ENCODE measurements at places on chromosomes 1 and 21.

DNA sequence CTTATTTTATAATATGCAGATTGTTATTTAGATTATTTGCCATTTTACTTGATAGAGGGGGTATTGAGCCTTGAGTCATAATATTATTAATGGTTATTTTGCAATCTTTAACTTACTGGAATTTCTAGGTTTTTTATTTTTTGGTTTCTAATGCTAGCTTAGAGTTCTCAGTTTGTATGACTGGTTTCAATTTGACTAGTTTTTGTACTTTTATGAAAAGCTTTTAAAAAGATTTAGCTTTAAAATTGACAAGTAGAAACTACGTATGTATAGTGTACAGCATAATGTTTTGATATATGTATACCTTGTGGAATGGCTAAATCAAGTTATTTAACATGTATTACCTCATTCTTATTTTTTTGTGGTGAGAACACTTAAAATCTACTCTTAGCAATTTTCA is 41.5 kb downstream of the CEP350 start:
- no peak for DNase-seq

DNA sequence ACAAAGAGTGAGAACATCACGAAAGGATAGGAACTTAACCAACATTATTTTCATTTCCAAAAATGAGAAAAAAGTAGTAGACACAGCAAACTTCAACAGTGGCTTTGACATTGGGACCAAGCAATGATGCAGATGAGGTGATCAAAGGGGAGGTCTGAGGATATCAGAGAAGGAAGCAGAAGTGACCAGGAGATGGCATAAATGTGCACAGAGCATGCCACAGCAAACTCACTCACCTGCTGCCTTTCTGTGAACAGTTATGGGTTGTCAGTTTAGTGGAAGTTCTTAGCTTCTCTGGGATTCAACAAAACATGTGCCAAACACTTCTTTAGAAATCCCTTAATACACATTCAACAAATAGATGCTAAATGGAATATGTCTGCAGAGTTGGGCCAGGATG is 290.1 kb downstream of the PLPP3 start:
- DNase-seq = no peak

GRCh38 chr1:158115126-158115525 is 65.6 kb upstream of the CD1D start:
- no peak for DNase-seq

DNA sequence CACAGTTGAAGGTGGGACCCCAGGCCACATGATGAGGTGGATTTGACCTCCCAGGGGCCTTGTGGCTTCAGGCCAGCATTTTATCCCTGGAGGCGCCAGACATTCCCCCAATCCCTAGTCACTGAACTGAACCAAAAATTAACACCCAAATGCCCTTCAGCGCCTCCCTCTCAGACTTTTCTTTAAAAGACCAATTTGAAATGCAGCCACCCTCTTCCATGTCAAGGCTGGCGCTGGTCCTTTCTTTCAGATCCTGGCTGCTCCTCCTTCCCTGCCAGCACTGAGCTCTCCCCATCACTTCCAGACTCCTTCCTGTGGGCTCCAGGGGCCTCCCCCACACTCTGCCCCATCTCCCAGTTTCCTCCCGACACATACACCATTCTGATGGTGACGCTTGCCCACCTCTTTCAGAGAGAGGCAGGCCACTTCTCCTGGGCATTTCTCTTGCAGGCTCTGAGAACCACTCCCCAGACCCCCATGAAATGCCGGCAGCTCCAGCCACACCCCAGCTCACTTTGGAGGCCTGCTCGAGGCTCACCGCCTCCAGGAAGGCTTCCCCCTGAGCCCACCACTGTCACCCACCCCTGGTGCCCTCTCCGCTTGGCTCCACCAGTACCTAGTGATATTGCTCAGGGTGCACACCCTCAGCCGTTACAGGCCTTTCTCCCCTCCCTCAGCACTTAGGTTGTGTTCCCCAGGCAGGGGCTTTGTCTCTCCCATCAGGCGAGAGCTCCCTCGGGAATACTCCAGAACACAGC is 27.0 kb downstream of the NAV1 start:
- DNase-seq = no peak

- peak; percentile 35 for DNase-seq
These were observed 19.2 kb upstream of the PEF1 start for GRCh38 chr1:31663622-31664452.

DNA sequence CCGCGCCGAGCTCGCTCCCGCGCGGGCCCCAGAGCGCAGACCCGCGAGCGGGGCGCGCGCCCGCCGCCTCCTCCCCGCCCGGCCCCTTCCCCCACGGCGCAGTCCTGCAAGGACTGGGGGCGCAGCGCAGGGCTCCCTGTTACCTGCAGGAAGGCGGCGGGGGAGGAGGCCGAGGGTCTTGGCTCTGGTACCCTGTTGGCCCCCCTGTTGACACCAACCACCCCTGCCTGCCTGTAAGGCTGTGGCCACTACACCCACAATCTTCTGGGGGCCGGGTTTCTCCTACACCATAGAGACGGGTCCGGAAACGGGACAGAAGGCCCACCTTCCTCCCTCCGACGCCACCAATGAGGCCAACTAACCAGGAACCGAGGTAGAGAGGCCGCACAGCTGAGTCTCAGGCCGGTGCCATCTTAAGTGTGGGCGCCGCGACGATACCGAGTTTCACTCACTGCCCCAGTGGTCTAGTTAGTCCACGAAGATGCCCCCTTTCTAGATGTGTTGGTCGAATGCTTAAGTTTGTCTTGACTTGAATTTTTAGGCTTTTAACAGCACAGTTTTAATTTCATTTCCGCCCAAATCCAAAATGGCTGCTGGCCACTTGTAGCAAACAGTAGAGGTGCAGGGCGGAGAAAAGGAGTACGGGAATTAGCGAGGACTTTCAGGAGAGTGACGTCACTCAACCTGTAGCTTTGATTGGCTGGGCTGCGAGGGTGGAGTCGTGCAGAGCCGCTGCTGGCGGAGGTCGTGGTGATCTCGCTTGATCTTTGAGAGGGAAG is at the start of gene SCYL3:
TSS of gene SCYL3 (minus strand) at position 252 of the 779 bp plus-strand sequence. CDS start 5,056 bp downstream, outside the sequence.
- peak; percentile 79 for DNase-seq

DNA sequence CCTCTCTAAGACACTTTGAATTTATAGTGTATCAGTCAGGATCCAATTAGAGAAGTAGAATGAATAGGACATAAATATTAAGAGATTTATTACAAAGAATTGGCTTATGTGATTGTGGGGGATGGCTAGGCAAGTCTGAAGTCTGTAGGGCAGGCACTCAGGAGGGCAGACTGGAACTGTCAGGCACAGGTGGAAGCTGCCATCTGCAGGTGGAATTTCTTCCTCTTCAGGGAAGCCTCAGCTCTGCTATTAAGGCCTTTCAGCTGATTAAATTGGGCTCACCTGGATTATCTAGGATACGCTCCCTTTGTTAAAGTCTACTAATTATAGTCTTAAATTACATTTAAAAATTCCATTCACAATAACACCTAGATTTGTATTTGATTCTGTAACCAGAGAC is 92.0 kb upstream of the HAO2 start:
- no peak for DNase-seq

DNA sequence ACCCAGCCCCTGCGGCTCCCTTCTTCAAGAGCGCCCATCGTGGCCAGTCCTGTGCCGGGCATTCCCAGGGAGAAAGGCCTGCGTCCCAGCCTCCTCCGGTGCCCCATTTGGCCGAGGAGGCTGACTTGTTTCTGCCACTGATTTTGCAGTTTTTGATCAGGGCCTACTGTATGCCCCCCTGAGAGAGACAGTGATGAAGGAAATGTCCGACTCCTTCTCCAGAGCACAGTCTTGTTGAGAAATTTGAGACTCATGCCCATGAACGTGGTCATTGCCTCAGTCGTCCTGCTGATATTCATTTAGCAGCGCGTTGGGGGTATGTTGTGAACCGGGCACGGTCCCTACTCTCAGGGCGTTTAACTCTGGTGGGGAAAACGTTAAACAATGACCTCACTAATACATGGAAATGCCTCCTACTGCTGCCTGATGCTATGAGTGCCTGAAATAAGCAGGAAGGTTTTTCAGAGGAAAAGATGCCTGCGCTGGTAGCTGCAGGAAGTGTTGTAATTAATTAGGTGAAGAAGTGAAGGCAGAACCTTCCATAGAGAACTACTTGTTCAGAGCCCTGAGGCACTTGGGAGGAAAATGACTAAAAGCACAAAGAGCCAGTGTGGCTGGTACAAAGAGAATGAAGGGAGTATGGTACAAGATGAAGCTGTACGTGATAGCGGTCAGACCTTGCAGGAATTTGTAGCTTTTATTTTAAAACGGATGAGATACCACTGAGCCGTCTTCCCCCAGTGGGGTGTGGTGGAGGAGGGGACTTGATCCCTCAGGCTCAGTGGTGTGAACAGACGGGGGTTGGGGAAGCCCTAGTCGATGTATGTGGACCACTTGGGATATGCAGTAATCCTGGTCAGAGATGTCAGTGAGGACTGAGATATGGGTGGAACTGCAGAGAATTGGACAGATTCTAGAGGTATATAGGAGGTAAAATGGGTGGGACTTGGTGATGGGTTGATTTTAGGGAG is 730 bp downstream of the ZCCHC17 start:
- no peak for DNase-seq

GRCh38 chr1:33143698-33144097 is 38.1 kb downstream of the TRIM62 start:
- no peak for DNase-seq

GRCh38 chr21:45513741-45514310 is 28.4 kb downstream of the SLC19A1 start:
- DNase-seq = no peak

DNA sequence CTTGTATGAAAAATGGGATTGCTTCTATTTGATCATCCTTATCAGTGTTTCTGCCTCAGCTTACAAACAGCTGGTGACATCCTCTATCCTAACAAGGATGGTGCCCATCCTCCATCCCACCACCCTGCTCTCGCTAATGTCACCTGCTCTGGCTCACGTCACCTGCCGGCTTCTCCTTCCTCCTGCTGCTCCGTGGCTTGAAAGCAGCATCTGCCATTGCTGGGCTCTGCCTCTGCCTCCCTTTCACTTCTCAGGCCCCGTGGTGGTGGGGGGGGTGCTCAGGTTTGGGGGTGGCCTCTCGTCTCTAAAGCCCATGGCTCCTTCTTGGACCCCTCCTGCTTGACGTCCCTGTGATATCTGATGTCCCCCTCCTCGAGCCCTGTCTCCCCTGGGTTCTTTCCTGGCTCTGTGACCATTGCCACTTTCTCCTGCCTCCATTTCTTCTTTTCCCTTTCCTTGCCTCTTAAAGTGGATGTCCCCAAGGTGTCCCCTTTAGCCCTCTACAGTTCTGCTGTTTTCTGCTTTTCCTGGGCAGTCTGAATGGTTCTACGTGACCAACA is 135.5 kb upstream of the ERRFI1 start:
- DNase-seq = no peak

GRCh38 chr21:31345136-31345535 is 1.1 kb upstream of the TIAM1 start:
- no peak for DNase-seq

DNA sequence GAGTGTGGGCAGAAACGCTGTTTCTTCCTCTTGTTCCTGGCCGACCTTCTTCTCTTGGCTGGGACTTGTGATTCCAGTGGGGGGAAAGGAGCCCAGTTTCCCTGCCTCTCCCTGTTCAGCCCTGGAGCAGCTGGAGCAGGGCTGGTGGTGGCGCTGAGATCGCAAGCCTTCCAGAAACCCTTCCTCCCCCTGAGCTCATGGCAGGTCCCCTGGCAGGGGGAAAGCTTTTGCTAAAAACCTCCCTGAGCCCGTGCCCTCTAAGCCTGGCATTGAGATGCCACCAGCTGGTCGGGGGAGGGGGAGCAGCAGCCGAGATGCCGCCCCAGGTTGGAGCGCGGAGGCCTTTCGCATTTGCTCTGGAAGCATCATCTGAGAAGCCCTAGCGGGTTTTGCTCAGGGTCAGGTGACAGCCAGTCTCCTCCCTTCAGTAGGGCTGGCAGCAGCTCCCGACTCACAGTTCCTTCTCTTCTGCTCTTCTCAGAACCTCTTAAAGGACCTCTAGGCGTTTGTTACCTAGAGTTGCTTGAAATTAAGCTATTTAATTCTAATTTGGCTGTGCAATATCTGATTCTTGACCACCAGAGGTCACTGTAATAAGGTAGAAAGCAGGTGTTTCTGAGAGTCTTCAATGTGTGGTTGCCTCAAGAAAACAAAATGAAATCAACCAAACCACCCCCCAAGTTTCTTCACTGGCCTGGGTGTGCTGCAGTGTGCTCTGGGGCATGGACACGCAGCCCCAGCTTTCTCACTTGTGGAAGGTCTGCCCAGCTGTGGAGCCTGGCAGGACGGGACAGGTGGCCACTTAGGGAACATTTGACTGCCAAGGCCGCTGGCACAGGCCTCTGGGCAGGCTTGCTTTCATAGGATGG is 257.3 kb downstream of the CAMTA1 start:
- no peak for DNase-seq

GRCh38 chr1:86692641-86693040 is 11.7 kb upstream of the SH3GLB1 start:
- no peak for DNase-seq

DNA sequence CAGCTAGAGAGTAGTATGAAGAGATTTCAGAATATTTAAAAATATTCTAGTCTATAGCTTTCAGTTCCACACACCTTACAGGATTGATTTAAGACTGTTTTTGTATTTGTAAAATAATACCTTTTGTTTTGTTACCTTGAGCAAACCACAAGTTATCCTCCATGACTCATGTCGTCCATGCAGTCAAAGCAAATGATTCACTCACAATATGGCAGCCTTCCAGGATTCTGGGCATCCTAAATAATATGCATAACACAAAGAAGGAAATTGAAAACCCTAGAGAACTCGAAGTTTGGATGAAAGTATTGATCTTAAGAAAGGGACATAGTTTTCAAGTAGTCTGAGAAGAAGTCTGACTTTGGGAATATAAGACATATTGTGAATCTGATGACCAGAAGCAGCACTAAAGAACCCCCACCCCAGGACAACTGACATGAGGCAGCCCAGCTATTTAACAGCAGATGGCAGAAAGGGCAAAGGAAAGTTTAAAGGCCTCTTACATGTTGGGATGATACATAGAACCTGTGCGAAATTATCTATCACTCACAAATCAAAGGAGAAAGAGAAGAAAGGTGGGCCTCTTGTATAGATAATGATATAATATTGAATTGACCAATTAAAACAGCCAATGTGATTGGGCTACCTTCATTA is 857.9 kb downstream of the BRINP3 start:
- no peak for DNase-seq

- no peak for DNase-seq
These were observed 139.3 kb upstream of the EDN2 start for GRCh38 chr1:41623736-41624135.

GRCh38 chr1:107914119-107914765 is 50.7 kb downstream of the VAV3 start:
- no peak for DNase-seq
